B cell (primary cell): ENCODE measurements at places on chromosomes 12 and 14.

DNA sequence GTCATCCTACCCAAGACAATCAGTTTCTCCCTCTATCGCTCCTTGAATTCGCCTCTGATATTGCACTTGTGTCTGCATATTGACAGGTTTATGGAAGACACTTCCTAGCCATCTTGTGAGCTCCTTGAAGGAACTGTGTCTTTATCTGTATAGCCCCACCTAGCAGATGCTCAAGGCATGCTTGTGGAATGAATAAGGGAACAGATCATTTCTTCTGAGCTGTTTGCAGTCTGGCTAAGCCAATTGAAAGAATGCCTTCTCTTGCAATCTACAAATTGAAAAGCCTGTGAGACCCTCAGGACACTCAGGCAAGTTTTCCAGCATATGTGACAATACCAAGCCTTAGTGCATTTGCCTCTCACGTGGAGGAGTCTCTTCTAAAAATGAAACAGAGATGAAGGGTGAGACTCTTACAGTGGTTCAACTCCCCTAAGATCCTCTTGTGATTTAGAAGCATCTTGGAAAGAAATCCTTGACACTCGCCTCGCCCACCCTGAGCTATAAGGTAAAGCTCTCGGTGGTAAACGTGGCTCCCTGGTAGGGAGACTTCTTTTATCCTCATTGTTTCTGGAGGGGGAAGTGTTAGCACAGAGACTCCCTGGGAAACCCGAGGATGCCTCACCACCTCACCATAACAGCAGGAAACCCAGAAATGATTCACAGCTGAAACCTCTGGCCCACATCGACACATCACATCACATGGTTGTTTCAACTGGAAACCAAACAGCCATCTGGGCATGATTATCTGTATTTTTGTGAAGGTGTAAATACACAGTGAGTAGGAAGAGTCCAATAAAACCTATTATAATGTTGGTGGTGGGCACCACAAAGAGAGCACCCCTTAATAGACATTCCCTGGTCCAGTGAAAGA is 112.3 kb upstream of the BCL2L14 start:
- no peak for DNase-seq

DNA sequence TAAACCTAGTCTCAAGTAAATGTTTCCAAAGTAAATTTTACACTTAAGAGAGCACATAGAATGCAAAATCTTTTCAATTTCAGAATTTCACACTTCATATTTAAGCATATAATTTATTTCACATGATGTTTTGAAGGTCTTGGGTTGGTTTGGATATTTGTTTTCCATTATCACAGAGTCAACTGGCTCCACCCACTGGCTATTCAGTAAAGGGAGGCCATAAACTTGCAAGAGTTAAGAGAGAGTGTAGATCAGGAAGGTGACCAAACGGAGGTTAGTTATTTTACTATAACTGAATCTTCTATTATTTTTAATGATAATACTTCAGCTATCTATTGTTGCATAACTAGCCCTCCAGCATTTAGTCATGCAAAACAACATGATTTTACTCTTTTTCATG is 6.2 kb upstream of the CPNE8 start:
- no peak for DNase-seq

DNA sequence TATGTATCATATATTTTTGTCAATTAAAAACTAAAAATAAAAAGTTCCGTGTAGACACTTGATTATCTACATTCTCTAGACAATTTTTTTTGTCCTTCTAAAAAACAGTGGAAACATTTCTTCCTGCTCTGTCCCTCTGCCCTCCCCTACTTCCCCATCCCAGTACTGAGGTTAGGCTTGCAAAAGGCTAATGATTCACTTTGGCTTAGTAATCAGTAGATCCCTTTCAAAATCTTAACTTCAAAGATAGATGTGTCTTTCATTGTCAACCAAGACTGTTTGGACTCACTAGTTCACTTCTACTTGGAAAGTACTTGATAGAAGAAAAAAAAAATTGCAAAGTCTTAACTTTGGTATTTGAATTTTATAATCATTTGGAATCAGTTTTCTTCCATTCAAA is 3.8 kb downstream of the SETD3 start:
- DNase-seq = no peak

GRCh38 chr12:67788118-67788517 is 139.6 kb downstream of the DYRK2 start:
- no peak for DNase-seq

- DNase-seq = no peak
Observed at GRCh38 chr12:27505109-27505508, 18.9 kb upstream of the PPFIBP1 start.

DNA sequence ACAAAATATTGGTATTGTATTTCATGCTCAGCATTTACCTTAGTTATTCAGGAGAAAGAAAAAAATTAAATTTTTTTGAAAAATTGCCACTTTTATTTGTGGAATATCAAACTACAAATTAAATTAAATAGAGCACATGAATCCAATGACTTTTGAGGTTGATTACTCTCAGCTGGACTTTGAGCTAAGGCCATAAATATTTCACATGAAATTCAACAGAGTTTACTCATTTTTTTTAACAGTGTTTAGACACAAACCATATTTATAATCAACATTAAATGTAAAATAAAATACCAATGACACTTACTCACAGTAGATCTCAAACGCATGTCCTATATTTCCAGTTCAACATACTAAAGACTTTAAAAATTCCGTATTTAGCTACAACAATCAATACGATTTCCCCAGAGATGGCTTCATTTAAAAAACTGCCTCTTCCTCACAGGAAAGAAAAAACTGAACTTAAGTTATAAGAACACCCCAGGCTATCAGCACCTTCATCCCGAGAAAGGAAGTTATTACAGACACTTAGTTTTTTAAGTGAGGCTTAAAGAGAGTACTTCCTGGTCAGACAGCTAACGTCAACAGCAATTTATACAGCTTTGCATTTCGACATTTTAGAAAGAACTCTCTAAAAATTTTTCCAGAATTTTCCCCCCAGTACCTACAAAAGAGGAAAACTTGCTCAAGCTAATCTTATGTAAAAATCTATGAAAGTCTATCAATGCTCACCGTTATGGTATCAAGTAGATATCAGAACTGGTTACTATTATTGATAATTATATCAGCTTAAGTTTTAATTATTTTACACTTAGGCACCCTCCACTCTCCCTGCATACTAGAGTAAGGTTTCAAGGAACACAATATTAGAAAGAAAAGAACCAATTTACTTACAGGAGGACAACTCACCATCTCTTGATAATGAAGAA is 13.8 kb downstream of the TAOK3 start:
- DNase-seq = peak; percentile 45

DNA sequence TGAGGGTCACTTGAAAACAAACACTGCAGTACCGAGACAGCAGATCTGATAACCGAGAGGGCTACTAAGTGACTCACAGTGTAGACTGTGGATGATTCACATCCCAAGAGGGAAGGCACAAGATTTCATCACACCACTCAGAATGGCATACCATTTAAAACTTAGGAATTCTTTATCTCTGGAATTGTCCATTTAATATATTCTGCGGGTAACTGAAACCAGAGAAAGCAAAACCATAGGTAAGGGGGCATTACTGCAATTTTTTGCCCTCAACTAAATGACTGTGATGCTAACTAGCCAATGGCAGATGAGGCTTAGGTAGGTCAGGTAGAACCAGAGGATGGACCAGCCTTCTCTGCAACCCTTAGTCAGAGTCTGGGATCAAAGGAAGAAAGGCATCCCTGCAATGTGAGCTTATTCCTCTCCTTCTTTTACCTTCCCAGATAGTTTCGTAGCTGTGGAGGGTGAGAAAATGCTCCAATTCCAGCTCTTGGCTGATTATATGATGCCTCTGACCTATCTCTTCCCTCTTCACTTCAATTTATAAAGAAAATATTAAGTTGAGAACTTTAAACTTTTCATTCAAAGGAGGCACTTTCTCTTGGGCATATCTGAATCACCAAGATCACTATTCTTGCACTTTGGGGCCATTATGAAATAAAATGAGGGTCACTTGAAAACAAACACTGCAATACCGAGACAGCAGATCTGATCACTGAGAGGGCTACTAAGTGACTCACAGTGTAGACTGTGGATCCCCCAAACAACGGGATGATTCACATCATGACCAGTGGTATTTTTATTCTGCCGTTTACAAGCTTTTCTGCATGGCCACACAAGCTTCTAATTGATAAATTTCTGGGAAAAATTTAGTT is 6.8 kb downstream of the ART4 start:
- DNase-seq = no peak

- DNase-seq = peak; percentile 74
Observed at GRCh38 chr12:1204581-1205121, 213.6 kb downstream of the ERC1 start.

DNA sequence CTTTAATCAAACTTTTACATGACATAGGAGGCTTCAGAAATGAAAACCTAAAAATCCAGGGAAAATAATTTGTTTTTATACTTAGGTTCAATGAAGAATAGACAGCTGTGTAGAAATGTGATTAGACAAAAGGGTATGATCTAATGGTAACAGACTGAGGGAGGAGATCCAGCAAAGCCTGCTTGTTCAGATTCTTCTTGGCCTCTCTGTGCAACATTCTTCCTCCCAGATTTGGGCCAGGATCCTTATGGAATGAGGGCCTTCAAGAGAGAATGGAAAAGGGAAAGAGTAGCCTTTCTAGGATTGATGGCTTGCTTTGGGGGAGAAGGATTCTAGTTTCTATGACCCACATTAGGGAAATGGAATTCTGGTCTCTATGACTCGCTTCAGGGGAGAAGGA is 94.5 kb upstream of the G2E3 start:
- DNase-seq = no peak

DNA sequence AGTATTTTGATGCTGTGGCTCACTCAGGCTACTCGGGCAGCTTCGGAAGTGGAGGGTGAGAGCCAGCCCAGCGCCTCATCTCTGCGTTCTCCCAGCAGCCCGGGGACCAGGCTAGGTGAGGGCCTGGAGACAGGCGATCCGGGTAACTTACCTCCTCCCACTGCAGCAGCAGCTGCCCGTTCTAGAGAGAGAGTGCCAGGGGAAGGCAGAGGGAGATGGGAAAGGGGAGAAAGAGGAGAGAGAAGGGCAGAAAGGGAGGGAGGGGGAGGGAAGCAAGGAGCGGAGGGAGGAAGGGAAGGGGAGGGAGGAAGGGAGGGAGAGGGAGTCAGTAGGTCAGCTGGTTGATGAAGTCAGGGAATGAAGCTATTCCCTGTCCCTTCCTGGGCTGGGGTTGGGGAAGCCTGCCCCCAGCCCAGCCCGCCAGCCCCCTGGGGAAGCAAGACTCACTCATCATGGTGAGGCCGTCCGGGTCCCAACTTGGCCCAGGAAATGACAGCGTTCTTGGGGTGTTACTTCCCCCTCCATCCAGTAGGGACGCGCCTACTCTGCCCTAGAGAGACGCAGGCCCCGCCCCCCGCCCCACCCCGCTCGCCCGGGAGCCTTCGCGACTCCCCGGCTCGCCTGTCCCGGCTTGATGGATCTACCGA is at the start of gene IFI27L2:
Gene IFI27L2 (minus strand): TSS at position 494 of the 647 bp plus-strand sequence. CDS start 40 bp downstream, at position 454.
- peak; percentile 80 for DNase-seq

DNA sequence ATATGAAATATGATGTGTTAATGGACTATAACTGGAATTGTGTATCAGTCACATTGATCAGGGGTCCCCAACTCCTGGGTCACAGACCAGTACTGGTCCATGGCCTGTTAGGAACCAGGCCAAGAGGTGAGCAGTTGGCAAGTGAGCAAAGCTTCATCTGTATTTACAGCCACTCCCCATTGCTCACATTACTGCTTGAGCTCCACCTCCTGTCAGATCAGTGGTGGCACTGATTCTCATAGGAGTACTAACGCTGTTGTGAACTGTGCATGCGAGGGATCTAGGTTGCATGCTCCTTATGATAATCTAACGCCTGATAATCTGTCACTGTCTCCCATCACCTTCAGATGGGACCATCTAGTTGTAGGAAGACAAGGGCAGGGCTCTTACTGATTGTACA is 72.3 kb downstream of the CDK17 start:
- peak; percentile 31 for DNase-seq

GRCh38 chr12:89468648-89469326 is 55.8 kb downstream of the GALNT4 start:
- DNase-seq = peak; percentile 57

DNA sequence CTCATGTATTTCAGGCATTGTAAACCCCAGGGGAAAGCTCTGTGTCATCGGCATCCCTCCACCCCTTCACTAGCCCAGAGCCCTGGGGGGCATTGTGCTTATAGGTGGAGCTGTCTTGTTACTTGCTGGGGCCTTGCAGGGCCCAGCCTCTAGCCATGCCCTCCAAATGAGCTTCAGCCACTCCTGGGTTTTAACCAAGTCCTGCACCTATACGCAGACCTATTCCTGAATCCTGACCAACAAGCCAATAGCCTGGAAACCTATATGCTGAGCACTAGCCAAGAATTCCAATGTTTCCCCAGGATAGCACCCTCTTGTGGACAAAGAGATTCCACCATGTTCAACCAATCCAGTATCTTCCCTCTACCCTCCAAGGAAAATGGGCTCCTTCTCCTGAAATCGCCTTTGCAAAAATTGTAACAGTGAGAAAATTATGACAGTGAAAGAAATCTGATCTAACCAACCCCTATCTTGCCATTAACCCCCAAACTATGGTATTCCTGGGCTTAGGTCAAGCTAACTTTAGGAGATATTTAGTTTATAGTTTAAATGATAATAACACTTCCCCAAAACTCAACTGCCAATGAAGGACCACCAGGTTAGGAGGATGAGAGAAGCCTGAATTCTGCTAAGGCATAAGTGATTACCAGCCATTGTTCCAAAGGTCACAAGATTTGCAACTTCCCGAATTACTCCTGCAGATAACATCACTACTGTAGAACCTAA is 55.5 kb downstream of the TTC7B start:
- DNase-seq = peak; percentile 22

DNA sequence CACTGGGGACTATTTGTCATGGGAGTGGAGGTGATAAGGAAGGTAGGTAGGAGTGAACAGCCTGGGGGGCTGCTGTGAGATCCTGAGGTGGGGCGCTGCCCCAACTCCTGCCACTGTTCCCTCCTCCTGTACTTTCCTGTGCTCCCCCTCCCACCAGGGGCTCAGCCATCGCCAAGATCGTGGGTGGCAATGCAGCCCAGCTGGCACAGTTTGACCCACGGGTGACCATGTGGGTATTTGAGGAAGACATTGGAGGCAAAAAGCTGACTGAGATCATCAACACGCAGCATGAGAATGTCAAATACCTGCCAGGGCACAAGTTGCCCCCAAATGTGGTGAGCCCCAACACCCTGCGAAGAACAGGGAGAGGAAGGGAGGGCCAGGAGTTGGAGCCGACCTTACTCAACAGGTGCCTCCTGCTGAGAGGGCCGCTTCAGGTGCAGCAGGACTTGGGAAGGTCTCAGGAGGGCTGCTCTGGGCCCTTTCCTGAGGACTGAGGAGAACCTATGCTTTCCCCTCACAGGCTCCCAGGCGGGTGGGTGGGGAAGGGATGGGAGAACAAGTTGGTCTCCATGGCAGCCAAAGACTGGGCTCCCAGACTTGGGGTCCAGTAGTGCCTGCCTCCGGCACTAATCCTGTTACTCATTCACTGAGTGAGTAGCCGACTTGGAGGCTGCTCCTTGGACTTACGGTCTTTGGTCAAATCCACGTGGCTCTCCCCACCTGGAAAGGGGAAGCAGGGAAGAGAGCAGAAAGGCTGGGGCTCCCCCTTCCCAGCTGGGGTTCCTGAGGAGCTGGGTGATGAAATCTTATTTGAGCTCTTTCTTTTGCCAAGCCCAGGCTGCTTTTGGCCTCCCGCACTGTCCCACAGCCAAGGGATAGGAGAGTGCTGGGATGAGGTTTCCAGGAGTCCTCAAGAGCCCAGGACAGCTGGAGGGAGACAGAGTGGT is 884 bp downstream of the GPD1 start:
- no peak for DNase-seq
